Activated CD8-positive, alpha-beta memory T cell treated with anti-CD3 and anti-CD28 coated beads for 4 hours (primary cell): ENCODE measurements at places on chromosomes 13 and 19.

- DNase-seq = no peak
Observed at GRCh38 chr13:41811588-41812021, 149.3 kb downstream of the VWA8 start.

DNA sequence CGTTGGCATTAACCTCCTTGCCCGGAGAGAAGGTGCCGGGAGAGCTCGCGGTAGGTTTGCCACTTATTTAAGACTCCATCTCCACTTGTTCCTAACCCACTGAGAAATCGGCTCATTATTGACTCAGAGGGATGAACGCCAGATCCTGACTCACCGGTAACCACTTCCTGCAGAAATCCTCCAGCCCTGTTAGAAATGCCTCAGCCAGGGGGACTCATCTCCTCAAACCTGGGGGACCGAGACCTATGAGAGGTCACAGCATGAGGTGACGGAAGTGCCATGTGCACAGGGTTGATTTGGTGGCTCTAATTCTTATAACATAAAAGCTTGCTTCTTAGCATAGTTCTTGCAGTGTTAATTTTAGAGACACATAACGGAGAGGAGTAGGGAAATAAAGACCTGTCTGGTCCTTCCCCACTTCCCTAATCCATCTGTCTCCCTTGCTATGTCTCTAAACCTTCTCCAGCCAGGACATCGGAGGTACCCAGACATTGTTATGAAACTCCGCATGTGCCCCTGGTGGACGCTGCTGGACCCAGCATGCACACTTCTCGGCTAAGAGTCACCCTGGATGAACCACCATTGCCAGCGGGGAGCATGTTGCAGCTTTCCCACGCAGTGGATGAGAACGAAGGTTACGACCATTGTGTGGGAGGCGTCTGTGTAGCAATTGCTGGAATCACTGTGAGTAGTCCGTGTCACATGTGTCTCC is 158.9 kb downstream of the EFNB2 start:
- no peak for DNase-seq

- no peak for DNase-seq
Observed at GRCh38 chr13:112711528-112712265, 21.9 kb downstream of the ATP11A start.

- DNase-seq = no peak
Observed at GRCh38 chr13:110116072-110116487, 190.9 kb downstream of the COL4A1 start.

GRCh38 chr19:4094291-4094690 is 27.6 kb upstream of the ZBTB7A start:
- no peak for DNase-seq

DNA sequence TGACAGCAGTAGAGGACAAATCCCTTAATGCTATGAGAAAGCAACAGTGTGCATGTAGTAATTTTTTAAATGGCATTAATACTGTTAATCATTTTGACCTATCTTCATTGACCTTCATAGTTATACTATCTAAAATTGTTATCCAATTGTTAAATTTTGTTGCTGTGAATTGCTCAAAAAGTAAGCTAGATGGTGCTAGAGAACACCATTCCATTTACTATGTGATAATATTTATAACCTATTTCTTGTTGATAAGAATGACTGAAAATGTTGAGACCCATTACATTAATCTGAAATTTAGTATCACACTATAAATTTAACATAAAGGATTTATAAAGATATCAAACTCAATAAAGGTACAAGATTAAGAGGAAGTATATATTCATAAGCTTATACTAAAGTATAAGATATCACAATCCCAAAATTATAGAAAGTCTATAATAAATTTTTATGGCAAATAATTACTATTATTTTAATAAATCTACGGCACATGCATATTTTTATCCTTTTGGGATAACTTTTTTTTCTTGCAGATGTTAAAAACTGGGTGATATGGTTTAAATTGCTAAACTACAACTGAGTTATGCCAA is 1573.3 kb downstream of the PCDH9 start:
- DNase-seq = no peak

DNA sequence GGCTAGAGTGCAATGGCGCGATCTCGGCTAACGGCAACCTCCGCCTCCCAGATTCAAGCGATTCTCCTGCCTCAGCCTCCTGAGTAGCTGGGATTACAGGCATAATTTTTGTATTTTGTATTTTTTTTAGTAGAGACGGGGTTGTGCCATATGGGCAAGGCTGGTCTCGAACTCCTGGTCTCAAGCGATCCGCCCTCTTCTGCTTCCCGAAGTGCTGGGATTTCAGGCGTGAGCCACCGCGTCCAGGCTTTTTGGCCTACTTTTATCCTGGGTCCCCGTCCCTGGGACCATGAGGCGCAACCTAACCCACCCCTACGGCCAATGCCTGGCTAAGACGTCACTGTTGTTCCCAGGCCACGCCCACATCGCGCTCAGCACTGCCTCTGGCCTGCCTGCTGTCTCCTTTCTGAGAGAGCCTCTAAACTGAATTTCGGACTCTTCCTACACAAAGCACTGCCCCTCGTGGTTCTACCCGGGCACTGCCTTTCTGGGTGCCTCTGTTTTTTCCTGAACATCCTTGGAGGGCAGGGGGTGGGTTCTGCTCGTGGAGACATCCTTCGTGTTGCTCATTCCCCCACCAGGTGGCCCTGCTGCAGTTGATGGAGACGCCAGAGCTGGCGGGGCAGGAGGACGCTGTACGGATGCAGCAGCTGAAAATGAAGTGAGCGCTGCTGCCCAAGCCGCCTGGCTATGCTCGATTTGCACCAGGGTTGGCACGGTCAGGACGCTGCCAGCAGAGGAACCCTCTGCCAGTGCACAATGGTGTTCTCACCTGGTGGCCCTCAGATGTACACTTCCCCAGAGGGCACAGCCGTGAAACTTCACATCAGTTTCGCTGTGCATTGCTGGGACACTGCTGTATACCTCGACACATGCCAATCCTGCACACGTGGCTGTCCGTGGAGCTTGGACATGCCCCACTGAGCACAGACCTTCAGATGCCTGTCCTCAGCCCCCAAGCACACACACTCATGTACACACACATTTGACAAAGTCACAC is 2.0 kb downstream of the REX1BD start:
- no peak for DNase-seq

DNA sequence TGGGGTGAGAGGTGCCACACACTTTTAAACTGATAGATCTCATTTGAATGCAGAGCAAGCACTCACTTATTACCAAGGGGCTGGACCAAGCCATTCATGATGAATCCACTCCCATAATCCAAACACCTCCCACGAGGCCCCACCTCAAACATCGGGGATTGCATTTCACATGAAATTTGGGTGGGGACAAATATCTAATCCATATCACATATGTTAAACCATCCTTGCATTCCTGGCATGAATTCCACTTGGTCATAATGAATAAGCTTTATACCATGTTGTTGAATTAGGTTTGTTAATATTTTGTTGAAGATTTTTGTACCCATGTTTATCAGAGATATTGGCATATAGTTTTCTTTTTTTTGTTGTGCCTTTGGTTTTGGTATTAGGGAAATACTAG is 1198.7 kb upstream of the ATXN8OS start:
- DNase-seq = no peak
